ENCODE measurements at places on chromosomes 3 and 15.

GRCh38 chr15:22958487-22959280 lies 21.5 kb downstream of the CYFIP1 start:
- no peak for DNase-seq

DNA sequence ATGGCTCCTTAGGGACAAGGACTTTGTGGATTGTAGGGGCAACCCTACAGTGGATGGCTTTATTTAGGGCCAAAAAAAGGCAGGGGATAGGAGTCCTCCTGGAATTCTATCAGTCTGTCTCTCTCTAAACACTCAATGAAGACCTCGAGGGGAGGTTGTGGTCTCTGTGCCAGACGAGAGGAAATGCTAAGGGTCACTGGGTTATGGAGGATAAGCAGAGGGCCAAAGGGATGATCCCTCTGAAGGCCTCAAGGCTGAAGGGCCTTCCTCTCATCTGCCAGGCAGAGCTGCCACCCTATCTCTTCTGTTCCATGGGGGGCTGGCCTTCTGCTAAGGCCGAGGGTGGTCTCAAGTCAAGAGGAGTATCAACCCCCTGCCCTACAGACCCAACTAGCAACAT lies 27.0 kb downstream of the PLXNB1 start:
- DNase-seq = no peak

DNA sequence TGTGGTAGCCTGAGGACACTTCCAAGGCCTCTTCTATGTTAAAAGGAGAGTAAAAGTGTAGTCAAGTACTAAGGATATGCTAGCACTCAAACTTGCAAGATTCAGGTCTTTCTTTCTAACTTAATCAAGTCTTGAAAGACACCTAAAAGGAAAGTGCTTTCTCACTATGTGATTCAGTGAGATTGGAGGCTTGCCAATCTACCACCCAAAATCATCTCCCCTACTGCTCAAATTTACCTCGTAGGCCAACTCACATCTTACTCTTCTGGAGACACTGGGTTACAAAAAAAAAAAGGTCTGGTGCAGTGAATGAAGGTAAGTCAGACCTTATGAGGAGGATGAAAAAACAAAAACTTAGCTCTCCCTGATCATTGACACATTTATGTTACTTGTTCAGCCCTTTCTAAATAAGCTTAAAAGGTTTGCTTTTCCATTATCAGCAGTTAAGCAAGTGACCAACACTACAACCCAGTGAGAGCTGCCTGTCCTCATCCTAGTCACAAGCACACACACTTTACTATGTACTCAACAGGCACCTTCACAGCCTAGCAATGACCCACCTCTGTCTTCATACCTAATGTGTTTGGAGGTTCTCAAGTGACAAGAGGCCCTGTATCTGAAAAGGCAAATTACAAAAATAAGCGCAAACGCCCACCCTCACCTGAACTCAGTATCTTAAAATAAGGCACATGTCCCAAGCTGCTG lies 19.6 kb downstream of the SUMF1 start:
- DNase-seq = no peak

GRCh38 chr3:139647866-139648435 lies 29.8 kb downstream of the NMNAT3 start:
- no peak for DNase-seq

- DNase-seq = no peak
These were observed 41.0 kb upstream of the MANF start for GRCh38 chr3:51343918-51344687.

DNA sequence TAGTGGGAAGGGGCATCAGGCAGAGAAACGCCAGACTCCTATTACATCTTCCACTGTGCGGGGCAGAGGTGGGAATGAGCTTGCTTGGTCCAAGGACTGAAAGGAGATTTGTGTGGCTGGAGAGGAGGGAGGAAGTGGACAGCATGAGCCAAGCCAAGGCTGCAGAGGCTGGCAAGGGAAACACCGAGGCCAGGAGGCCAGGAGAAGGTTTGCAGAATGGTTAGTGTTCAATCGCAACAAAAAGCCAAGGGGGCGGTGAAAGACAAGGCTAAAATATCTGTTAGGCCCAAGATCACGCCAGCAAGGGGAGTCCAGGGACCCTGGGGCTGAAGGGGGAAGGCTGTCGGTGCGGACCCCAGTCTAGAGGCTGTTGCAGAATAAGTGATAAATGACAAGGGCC lies 75.8 kb downstream of the CPN2 start:
- no peak for DNase-seq

DNA sequence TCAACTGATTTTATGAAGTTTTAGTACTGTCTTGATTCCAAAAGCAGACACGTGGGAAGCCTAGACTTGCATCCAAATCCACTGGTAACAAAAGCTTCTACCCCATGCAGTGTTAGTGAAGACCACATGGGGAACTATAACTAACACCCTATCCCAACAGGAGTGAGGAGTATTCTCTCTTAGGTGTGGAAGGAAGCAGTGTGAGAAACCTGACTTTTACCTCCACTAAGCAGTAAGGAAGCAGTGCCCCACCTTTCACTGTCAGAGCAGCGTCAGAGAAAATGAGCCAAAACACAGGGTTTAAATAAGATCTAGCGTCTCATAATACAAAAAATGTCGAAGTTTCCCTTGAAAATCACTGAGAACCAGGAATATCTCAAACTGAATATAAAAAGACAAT lies 60.5 kb downstream of the DLG1 start:
- no peak for DNase-seq

DNA sequence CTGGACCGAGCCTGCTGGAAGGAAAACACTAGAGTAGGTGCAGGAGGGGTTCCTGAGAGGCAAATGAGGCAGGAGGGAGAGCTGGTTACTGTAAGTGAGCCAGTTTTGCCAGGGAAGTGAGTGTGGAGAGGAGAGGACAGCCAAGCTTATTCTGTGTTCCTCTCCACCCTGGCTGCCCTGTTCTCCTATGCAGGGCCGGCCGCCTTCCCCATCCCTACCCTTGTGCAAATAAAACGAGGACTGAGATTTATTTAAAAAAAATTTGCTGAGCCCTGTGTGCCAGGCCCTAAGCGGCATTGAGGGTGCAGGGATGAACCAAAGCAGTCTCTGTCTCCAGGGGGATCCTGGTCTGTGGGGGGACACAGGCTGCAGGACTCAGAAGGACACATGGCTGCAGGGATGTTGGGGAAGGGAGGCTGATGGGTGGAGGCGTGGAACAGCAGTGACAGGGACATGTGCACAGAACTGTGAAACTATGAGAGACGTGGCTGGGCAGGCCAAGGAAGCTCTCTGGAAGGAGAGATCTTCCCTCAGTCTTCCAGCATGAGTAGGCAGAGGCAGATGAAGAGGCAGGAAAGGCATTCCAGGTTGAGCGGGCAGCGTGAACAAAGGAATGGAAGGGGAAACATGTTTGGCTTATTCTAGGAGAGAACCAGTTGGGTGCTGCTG lies 12.1 kb downstream of the CORO2B start:
- no peak for DNase-seq

DNA sequence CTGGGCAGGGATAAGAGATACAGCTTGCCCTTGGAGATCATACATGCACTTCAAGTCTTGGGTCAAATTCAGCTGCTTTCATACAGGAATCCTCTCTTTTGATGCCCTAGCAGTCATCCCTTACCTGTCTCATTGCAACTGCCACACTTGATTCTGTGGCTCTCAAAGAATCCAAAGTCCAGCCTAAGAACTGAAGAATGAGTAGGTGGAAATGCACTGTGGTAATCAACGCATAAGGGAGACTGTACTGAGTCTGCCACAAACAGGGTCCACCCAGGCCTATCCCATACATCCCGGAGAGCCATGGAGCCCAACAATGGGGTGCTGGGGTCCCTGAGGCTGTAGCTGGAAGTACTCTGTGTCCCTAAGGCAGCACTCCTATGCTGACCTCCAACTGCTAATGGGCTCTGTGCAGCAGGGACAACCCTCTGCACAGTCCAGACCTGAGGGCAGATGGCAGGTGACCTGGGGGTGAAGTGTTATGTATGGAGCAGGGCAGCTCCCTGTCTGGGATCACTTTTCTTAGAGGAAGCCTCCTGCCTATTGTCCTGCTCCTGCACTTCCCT lies 1.7 kb upstream of the VPS18 start:
- no peak for DNase-seq

DNA sequence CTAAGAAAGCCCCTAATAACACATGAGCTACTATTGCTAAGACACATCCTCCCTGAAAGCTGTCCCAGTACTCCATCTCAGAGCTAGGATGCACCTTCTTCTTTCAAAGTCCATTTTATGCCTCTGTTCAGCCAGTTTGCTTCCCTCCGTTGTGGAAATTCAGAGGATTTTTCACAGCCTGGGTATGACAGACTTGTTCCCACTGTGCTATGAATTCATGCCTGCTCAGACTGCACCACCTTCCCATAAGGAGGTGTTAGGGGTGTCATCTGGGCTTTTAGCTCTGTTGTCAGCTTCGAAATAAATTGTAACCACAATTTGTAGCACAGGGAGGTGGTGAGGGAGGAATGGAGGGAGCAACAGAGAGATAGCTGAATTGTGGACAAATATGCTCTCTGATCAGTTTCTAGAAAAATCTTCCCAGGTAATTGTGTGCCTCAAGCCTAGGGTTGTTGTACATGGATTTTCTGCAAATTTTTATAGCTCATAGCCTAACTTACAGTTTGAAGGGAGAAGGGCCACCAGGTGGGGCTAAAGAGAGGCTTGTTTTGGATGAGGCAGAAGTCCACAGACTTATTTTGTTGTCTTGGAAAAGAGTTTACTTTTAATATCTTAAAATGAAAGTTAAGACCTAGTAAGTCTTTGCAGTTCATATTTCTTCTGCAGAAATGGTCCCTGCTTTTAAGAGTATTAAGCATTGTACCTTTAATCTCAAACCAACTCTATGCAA lies 462.0 kb downstream of the PDCD6IP start:
- peak; percentile 7 for DNase-seq

DNA sequence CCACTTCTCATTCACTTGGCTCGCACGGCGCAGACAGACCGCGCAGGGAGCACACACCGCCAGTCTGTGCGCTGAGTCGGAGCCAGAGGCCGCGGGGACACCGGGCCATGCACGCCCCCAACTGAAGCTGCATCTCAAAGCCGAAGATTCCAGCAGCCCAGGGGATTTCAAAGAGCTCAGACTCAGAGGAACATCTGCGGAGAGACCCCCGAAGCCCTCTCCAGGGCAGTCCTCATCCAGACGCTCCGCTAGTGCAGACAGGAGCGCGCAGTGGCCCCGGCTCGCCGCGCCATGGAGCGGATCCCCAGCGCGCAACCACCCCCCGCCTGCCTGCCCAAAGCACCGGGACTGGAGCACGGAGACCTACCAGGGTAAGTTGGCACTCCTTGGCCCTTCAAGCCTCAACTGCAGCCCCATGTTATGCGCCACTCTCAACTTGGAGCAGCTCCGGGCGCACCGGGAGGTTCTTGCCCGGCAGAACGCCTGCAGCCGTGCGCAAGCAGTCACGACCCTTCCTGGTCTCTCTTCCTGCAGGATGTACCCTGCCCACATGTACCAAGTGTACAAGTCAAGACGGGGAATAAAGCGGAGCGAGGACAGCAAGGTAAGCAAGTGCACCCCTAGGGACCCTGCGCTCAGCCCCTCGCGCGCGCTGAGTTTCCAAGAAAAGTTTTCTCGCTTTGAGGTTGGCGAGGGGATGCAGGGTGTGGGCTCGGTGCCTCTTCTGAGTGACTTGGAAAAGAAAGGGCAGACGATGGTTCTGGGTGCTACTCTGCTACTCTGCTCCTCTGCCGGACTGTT lies at the start of gene BHLHE40:
Gene BHLHE40 (plus strand): TSS at position 10 of the 801 bp plus-strand sequence. CDS start 282 bp downstream, at position 292.
- DNase-seq = no peak

GRCh38 chr15:77292969-77293558 lies 126.8 kb downstream of the PEAK1 start:
- DNase-seq = no peak

DNA sequence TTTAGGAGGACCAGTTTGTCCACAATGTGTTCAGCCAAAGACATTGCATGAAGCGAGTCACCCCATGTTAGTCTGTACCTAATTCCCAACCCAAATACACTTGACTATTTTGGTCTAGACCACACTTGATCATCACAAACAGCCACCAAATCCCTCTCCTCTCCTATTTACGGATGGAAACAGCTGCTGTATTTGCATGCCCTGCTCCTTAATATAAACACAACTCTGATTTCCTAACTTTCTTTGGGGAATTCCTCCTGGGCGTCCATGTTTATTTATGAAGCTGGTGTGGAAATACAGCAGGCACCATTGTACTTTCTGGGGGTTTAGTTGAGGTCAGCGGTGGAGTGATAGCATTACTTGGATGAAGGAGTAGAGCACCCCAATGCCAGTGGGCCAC lies 235.2 kb downstream of the TLE3 start:
- DNase-seq = no peak

DNA sequence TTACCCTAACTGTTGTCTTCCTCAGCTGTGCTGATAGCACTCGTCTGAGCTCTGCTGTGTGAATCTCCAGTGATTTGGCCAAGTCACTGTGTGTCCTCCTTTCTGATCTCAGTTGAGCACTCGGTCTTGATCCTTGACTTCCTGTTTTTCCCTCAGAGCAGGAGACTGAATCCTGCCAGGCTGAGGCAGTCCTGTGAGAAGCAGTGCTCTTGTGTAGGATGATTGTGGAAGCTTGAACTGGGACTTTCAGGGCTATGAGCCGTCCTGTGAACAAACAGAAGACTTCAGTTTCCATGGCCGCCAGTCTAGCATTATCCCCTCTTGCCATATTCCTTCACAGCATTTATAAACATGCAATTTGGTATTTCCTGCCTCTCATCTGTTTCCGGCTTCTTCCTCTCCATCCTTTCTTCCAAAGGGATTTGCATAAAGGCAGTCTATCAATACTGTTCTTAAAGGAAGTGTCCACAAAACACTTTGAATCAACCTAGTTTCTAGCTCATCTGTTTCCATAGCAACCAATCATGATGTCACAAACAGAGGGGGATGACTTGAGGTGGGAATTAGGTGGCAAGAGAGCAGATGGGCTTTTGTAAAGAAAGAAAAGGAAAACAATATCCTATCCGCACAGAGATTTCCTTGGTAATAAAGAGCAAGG lies 237.2 kb downstream of the AGBL1 start:
- DNase-seq = no peak

DNA sequence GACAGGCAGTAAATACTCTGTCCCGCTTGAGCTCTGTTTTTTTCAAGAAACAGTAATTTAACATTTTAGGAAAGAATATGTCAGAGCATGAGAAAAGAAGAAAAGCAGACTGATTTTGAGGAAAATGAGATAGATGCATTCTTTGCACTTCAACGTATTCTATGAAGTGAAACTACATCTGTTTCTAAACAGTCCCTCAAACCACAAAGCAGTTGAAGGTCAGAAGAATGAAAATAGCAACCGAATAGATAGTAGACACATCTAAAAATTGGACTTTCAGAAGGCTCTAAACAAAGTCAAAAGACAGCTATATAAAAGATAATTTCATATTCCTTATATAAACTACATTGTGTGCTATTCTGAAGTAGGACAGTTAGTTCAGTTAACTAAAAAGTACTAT lies 172.6 kb upstream of the LRRC3B start:
- no peak for DNase-seq

DNA sequence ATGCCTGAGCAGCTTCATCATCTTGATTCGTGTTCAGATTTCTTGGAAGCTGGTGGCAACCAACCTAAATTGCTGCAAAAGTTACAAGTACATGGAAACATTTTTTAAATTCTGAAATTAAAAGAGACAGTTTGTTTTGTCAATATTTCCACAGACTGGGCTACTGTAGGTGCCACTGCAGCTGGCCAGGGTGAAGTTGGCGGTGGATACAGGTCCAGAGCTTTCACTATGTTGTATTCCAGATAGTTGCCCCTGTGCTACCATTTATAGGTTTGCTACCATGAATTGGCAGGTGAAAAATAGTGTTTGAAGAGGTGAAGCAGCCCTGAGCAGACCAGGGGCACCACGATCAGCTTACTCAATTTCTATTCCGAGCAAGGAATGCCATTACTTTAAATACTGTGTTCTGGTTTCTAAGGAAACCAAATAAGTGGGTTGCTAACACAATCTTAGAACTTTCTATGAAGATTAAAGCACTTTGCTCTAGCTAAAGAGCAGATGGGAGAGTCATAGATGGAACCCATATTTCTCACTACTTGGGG lies 21.2 kb upstream of the SHC4 start:
- DNase-seq = no peak

Measured in stimulated activated CD4-positive, alpha-beta T cell treated with anti-CD3 and anti-CD28 coated beads, Interleukin-1b, Interleukin-23, amount 100 ng/mL, for 24 hours (primary cell).